Progenitor cell of endocrine pancreas (in vitro differentiated cells): ENCODE measurements at places on chromosomes 7 and 10. TPM values are rescaled to one million over a fixed set of nuclear protein-coding genes. Genes with fewer than 3 reads are reported as not detected.

DNA sequence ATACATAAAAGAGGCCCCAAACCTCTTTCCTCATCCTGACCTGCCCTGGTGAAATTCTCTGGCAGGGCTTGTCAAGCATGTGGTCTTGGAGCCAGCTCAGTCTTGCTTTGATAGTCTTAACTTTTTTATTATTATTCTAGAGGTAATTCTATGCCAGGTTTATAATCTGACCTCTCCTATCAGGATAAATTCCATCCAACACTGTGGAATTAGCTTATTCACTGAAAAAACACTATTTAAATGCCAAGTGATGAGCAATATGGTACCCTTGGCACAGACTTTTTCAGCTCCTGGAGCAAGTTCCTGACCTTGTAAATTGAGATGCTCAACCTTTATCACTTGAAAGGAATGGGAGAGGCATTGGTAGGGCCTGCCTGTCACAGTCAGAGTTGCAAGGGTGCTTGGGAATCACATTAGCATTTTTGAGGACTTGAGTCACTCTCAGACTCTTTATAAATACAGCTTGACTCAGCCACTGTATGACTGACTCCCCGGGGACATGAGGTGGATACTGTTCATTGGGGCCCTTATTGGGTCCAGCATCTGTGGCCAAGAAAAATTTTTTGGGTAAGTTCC is at the start of gene CPA4:
TSS of gene CPA4 (plus strand) at position 480 of the 576 bp plus-strand sequence. CDS start at position 500, 20 bp downstream.
- H3K36me3 ChIP-seq: peaks cover 14% of the 10 kb centered on the region
- no peak within 1 kb of the TSS for H3K4me3 ChIP-seq
- no peak within 1 kb of the TSS for H3K27ac ChIP-seq

DNA sequence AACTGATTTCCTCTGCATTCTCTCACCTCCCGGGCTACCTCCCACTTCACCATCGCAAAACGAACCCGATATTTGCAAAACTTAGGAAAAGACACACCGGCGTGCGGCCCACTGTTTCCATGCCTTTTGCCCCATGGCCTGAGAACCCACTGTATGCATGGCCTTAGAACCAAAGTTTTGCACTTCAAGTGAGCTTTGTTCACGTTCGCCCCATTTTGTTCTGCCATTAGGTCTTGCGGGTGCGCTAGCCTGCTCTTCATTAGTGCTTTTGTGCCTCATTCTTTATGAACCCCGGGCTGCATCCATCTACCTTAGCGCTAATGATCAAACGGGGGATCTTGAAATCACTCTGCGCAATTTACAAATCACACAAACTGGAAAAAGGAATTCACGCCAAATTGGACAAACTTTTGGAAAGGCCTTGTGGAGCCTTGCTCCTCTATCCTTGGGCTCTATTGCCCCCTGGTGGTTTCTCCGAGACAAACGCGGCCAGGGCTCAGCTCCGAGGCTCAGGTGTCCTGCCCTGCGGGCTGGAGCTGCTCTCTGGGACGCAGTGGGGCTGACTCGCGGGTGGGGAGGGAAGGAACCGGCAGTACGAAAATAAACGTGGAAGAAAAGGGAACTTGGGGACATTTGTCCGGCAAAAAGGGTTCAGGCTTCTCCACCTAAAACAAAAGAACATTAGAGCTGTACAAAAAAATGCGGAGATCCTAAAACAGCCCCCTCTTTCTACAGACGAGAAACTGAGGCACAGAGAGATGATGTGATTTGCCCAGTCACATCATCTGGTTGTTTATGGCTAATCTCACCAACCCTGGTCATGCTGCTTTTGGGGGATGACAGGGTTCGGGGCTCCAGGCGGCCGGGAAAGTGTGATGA is 300.4 kb upstream of the NFE2L3 start:
- H3K4me1 ChIP-seq: peaks cover 38% of the 10 kb centered on the region
- peaks cover 28% of the 10 kb centered on the region for H3K27me3 ChIP-seq
- no peaks in the 10 kb centered on the region for H3K36me3 ChIP-seq
- DNase-seq: peak; percentile 80
- H3K27ac ChIP-seq: peak overlapping the region; percentile 59

GRCh38 chr7:99314504-99314903 is 11.2 kb upstream of the ARPC1A start:
- H3K4me3 ChIP-seq: no peak overlapping the region
- H3K4me1 ChIP-seq: peaks cover 3% of the 10 kb centered on the region
- peaks cover 3% of the 10 kb centered on the region for H3K36me3 ChIP-seq
- no peak for DNase-seq
- H3K27me3 ChIP-seq: no peaks in the 10 kb centered on the region

Gene SH2D4B
- total RNA-seq: 0.11 and 0.12 TPM in 2 replicates

- H3K27me3 ChIP-seq: no peaks in the 10 kb centered on the region
- H3K36me3 ChIP-seq: peaks cover 7% of the 10 kb centered on the region
- DNase-seq: no peak
These were observed 26.7 kb upstream of the MRLN start for GRCh38 chr10:59779756-59780533.

DNA sequence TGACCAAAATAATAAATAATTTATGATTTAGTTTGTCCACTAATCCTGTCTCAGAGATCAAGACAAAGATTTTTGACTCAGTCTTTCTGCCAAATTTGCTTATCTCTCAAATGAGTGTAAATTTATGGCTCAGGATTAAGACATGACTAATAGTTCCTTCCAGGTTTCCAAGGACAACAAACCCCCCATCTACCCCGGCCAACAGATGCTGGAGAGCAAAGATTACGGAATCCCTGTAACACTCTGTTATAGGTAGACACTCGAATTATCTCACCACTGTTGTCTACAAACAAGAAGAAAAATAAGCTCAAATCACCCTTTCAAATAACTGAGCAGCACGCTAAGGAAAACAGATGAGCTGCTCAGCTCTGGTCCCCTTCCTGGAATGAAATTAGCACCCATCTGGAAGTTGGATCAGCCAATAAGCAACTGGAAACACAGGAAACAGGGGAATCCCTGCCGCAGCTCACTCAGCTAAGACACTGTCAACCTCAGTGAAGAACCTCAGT is 56.8 kb upstream of the SVIL start:
- DNase-seq: no peak
- H3K4me3 ChIP-seq: no peak overlapping the region
- H3K27me3 ChIP-seq: no peaks in the 10 kb centered on the region
- H3K4me1 ChIP-seq: peaks cover 19% of the 10 kb centered on the region
- H3K27ac ChIP-seq: no peak overlapping the region
- peaks cover 11% of the 10 kb centered on the region for H3K36me3 ChIP-seq

GRCh38 chr10:95458014-95458413 is 103.2 kb downstream of the SORBS1 start:
- no peak for DNase-seq
- no peaks in the 10 kb centered on the region for H3K36me3 ChIP-seq
- peaks cover 20% of the 10 kb centered on the region for H3K4me1 ChIP-seq
- no peak overlapping the region for H3K4me3 ChIP-seq
- no peak overlapping the region for H3K27ac ChIP-seq

Gene SFMBT2
- 8.2 and 9.1 TPM in 2 replicates for total RNA-seq

GRCh38 chr7:147197006-147197405 is 1080.4 kb downstream of the CNTNAP2 start:
- no peaks in the 10 kb centered on the region for H3K27me3 ChIP-seq
- H3K4me3 ChIP-seq: no peak overlapping the region
- no peaks in the 10 kb centered on the region for H3K36me3 ChIP-seq
- no peaks in the 10 kb centered on the region for H3K4me1 ChIP-seq
- H3K27ac ChIP-seq: no peak overlapping the region

Gene COMTD1
- 18.4 and 19.9 TPM in 2 replicates for total RNA-seq

GRCh38 chr7:158424011-158424410 is 163.6 kb downstream of the PTPRN2 start:
- H3K27me3 ChIP-seq: no peaks in the 10 kb centered on the region
- H3K4me3 ChIP-seq: no peak overlapping the region
- DNase-seq: no peak
- H3K4me1 ChIP-seq: no peaks in the 10 kb centered on the region
